ENCODE measurements at places on chromosomes 12 and 14.

GRCh38 chr12:68899251-68899771 is 33.7 kb downstream of the CPM start:
- peak; percentile 37 for DNase-seq

DNA sequence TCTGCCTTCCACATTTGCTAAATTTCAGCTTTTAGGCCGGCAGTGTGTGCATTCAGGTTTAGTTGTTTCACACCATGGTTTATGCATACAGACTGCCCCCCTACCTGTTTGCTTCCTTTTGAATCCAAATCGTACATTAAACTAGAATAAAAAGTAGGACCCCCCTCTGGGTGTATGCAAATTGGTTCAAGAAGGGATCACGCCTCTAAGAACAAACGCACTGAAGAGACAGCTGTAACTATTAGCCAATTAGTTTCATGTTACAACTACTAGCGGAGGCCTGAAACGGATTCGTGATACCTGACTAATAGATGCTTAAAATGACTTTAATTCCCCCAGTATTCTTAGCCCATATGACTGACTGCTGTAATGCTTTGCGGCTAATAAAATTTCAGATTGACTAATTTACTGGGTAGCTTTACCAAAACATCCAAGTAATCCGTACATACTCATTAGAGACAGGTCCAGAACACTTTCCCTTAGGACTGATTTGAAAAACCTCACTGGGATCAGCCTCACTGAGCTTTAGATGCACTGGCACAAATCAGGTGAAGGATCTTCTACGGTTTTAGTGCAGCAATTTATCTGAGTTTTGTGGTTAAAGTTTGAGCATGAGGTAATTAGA is 411.8 kb downstream of the NPAS3 start:
- no peak for DNase-seq

DNA sequence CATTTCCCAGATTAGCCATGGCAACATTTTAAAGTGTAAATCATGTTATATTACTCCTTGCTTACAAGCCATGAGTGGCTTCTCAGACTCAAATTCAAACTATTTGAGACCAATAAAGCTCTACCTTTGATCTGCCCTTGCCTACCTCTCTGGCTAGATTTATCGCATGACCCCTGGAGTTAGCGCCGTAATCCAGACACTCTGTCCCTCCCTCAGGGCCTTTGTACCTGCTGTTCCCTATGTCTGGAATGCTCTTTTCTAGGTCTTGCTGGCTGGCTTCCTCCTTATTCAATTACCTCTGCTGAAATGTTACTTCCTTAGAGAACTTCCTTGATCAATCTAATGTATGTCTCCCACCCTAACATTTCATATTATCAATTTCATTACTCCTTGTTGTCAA is 16.3 kb downstream of the SIX4 start:
- no peak for DNase-seq

- DNase-seq = no peak
Measured at GRCh38 chr14:34050606-34051005, 99.7 kb upstream of the EGLN3 start.

GRCh38 chr12:92596383-92596782 is 106.4 kb upstream of the PLEKHG7 start:
- DNase-seq = no peak

DNA sequence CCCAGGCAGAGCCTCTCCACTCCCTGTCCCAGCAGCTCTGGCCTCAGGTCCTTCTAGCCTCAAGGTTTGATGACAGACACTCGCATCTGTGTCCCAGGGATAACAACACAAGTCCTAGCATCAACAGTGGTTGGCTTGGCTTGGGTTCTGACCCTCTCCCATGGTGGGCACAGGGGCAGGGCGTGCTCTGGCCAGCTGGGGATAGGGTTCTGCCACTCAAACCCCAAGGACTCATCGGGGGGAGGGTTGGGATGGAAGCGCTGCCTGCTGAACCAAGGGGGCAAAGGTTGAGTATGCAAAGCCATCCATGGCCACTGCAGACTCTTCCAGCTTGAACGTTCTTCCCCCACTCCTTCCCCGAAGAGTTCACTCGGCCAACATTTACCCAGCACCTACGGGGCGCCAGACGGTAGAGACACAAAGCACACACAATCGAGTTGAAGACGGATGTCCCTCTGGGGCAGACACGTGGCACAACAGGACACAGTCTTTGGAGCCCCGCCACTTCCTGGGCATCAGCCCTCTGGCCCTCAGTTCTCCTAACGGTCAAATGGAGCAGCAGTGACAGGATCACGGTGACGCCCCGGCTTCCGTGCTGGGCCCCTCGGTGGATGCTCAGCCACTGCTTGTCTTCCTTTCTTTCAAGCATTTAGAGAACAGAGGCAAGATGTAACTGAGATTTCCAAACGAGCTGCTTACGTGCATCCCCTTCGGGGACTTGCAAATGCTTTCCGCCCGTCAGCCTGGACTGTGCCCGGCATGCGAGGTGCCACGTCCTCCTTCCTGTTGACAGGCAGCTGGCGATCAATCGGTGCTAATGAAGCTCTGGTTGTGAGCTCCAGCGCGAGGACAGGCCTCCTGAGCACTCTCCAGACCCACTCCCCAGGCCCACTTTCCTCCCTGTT is 42.6 kb downstream of the DLK1 start:
- DNase-seq = no peak

DNA sequence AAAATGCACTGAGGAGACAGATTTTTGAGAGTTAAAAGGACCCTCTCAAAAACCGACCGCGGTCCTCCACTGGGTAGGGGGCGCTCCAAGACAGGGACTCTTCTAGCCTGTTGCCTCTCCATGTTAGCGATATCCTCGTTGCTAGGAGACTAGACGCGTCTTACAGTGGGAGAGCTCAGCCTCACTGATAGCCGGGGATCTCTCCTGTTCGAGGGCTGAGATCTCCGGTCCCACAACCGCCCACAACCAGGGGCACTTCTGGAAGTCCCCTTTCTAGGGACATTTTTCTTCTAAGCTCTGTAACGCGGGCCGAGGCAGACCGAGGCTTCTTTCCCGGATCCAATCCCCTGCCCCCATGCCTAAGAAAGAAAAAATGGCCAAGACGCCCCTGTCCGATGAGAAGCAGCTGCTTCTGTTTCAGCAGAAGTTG is 21.3 kb downstream of the FKBP11 start:
- DNase-seq = no peak

DNA sequence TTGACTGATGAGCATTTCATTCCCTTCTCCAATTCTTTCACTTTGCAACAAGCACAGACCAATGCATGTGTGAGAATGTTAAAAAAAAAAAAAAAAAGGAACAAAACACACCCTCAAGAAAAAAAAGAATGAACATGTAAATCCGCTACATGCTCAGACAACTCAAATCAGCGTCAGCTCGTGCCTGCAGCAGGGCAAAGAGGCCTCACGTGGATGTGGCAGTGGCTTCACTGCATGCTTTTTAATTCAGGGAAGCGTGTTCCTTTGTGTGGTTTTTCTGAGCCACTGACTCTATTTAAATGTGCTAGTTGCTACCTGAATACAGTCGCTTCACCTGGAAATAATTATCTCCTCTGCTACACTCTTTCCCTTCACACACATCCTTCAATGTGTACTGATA is 55.1 kb downstream of the PPP1R36 start:
- DNase-seq = no peak

GRCh38 chr12:75712223-75712622 is 200.8 kb upstream of the KRR1 start:
- DNase-seq = no peak

DNA sequence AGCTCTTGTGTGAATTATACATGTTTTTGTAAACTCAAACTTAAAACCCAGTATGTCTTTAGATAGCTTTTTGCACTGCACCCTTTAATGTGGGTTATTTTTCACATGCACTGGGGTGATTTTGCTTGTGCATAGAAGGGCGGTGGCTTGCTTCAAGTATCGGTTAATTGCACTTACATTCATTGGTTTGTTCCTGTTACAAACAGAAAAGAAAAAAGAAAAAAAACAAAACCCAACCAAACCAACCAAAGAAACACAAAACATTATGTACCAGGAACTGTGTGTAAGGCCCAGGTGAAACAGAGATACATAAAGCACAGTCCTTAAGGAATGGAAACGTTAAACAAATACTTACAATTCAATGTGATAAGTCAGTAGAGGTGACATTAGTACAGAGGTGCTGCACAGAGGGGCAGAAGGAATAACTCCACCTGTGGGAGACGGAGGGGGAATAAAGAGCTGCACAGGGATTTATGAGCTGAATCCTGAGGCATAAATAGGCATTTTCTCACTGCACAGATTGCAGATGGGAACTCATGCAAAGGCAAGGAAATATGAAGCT is 151.4 kb downstream of the KTN1 start:
- DNase-seq = no peak

GRCh38 chr14:94123868-94124267 is 5.5 kb downstream of the IFI27L2 start:
- no peak for DNase-seq

GRCh38 chr12:2375871-2376270 is 323.1 kb downstream of the CACNA1C start:
- no peak for DNase-seq

- DNase-seq = no peak
Measured at GRCh38 chr12:100450735-100451134, 22.9 kb upstream of the NR1H4 start.

GRCh38 chr14:105838591-105839424 is 312.4 kb downstream of the TMEM121 start:
- no peak for DNase-seq

DNA sequence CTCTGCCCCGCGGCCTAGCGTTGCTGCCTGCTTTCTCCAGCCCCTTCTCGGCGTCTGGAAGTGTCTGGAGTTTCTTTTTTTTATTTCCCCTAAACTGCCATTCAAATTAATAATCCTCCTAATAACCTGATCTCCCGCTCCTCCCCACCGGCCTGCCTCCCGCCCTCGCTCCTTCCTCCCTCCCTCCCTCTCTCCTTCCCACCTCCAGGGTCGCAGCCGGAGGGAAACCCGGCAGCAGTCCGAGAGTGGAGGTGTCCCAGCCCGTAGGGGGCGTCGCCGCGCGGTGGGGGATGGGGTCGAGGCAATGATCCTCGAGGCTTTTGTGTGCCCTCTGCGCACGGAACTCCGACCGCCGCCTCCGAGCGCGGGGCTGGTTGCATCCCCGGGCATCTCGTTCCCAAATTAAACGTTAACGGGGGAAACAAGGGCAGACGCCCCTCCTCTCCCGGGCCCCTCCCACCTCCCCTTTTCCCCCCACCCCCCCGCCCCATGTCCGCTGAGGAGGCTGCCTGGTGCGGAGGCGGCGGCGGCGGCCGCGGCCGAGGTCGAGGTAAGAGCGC is 1.0 kb upstream of the SOCS2 start:
- DNase-seq = peak; percentile 46

- no peak for DNase-seq
Measured at GRCh38 chr12:9346866-9347327, 138.7 kb upstream of the PZP start.

DNA sequence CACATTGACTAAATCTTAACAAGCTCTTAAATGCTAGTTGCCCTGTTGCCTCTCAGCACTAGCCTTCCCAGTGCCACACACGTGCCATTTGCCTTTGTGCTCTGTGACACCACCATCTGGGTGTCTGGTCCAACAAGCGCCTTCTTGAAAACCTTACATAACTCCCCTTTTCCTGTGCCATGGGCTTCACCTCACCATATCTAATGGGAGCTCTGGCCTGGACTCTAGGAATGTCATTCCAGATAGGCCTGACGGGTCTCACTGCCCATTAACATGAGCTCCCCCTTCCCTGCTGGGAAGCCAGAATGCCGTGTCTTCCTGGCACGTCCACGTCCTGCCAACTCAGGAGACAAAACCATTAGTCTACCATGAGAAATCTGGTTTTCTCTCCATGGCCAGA is 24.4 kb downstream of the SSPN start:
- no peak for DNase-seq

DNA sequence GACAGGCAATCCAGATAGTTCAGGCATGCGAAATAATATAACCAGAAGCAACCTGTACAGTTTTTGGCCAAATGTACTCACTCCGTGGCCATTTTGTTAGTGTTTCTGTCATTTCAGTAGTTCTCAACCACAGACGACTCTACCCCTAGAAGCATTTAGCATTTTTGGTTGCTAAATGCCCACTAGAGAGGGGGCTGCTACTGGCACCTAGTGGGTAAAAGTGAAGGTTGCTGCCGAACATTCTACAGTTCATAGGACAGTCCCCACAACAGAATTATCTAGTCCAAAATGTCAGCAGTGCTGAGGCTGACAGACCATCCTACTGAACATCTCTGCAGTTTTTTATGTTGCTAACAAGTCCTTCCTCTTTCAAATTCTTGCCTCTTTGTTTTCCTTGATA is 107.4 kb downstream of the TSHR start:
- peak; percentile 42 for DNase-seq

- DNase-seq = no peak
Measured at GRCh38 chr14:92954933-92955332, 32.0 kb downstream of the CHGA start.

DNA sequence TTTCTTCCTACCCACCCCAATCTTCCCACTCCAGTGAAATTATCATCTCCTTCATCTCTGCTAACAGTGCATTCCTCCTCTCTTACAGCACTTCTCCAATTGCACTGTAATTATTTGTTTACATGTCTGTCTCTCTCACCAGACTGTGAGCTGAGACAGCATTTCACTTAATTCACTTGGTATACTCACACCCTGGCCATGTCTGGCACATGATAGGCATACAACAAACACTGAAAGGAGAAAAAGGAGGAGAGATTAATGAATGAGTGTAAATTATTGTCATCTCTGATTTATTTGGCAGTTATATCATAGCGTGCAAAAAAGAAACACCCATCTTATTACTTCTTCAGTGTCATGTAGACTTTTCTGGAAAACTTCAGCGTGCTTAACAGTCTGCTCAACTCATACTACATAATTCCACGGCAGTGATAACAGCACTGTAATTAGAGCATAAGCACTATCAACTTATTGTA is 452.3 kb downstream of the ADAMTS20 start:
- DNase-seq = no peak

DNA sequence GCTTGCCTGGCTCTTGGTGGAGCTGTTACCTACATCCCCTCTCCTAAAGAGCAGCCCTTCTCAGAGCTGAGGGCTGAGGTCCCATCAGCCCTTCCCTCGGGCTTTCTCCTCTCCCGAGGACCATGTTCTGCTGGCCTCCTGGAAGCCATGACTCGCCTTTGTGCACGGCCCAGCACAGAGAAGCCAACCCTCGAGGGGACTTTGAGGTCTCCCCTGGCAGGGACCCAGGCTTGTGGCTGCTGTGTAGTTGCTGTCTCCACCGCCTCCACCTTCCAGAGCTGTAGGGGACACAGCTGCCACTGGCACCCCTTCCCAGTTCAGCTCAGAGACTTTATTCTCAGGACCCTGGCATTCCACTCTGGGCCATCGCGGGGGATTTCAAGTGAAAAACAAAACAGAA is 22.9 kb upstream of the CCND2 start:
- DNase-seq = no peak

DNA sequence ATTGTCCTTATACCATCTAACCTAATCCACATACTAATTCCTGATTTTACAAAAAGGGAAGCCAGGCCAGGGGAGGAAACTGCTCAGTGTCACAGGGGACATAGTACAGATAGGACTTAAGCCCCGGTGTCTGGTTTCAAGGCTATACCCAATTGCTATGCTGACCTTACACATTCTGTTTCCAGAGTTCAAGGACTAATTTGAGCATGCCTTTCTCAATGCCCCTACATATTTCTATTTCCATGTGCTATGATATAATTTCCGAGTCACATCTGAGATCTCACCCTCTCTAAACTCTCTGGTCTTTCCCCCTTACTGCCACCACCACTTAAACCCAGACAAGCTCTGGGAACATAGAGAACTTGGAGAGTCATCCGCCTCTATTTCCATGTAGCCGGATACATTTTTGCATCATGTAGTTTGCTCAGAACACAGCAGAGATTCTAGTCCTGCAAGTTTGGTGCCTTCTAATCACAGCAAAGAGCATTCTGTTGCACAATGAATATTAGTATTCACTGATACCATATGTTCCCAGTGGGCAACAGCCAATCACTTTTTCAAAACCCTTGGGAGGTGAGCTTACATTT is 34.2 kb downstream of the PPM1H start:
- DNase-seq = no peak
